ENCODE measurements at places on chromosomes 4 and X.

GRCh38 chr4:127778102-127778501, 4.0 kb upstream of the HSPA4L start:
- DNase-seq: peak; percentile 16

GRCh38 chrX:151082077-151082948, 94.1 kb upstream of the GPR50 start:
- DNase-seq: peak; percentile 64

DNA sequence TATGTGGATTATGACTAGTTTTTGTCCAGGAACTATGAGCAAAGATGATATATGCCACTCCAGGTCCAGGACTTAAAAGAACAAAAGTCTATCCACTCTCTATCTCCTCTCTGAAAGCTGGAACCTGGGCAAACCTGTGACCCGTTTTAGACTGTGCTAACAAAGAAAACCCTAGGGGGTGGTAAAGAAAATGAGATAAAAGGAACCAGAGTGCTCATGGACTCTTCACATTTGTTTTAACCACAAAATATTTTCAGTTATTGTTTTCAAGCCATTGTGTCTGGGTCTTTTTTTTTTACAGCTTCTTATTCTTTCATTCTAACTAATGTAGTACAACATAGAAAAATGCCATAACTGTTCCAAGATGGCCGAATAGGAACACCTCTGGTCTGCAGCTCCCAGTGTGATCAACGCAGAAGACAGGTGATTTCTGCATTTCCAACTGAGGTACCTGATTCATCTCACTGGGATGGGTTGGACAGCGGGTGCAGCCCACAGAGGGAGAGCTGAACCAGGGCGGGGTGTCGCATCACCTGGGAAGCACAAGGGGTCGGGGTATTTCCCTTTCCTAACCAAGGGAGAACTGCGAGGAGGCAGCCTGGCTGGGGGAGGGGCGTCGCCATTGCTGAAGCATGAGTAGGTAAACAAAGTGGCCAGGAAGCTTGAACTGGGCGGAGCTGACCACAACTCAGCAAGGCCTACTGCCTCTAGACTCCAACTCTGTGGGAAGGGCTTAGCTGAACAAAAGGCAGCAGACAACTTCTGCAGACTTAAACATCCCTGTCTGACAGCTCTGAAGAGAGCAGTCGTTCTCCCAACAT, 45.1 kb downstream of the CHM start:
- no peak for DNase-seq

DNA sequence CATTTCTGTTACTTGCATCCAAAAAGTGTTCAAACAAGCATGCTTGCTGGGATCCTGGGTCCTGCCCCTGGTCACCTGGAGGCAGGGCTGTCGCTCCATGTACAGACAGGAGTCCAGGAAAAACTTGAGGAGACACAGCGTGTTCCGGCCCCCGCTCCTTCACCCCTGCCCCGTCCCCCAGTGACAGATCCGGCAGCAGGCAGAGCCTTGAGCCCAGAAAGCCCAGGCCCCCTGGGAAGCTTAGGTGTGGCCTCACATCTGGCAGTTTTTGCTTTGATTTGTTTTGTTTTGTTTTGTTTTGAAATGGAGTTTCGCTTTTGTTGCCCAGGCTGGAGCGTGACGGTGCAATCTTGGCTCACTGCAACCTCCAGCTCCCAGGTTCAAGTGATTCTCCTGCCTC, 67.0 kb downstream of the TRMT44 start:
- DNase-seq: no peak

DNA sequence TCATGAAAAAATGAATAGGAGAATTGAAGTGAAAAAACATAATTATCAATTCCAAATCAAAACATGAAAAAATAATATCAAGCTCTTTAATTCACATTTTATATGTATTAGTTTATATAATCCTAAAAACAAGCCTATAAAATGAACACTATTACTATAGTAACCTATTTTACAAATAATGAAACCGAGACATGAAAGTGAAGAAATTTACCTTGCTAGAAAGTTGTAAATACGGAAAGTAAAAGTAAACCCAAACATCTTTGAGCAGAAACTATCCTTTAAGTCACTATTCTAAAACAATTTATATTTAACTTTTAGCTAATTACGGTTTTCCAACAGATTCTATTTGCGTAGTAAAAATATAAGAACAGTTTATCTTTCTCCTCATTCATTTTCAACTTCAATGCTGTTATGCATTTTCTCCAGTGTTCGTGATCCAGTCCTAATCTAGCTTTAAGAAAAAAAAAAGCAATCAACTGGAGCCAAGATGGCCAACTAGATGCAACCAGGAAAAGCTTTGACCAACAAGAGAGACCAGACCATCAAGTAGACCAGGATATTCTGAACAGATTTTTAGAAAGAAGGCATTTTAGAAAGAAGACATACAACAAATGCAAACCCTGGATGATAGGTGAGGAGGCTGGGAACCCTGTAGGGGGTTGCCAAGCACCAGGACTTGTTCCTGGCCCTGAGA, 67.0 kb downstream of the DDX53 start:
- DNase-seq: no peak

DNA sequence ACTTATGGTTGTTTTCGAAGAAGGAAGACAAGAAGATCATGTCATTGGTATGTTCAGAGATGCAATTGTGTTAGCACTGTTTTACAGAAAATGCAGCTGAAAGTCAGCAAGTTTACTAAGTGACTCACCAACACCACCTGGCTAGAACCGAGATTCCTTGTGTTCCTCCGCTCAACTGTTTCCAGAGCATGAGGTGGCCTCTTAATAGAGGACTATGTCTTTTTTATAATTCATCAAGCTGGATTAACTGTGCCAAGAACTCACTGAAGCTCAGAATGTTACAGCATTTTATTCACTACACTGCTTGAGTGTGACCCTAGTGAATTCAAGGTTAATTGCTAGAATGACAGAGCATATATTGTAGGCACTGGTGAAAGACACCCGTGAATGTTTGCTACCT, 1573.5 kb upstream of the TENM3 start:
- DNase-seq: no peak

DNA sequence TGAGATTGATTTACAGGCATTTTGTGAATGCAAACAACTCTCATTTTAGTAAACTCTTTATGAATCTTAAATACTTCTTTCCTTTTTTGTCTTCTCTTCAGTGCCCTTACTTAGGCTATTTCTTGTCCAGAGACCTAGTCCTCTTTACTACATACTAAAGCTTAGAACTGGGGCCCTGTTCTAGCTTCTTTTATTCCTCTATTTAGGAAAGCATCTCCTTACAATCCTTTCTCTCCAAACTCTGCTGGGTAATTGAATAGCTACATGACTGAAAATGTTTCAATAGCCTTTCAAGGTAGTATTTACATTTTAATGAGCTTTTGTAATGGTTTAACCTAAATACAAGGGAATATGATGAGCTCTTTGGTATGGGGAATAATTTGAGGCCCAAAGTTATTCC, 1701.5 kb upstream of the TENM3 start:
- DNase-seq: no peak

DNA sequence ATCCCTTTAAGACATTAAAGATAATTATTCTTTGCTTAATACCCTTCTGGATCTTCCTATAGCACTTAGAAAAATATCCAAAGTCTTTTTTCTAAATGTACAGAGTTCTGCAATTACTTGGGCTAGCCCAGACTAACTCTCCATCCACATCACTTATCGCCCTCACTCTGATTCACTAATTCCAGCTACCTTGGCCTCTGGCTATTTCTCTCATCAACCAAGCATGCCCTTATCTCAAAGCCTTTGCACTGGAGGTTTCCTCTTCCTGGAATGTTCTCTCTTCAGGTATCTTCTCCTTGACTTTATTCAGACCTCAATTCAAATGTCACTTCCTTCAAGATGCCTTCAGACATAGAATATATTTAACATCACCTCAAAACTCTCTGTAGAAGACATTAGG, 345.1 kb upstream of the SMIM31 start:
- no peak for DNase-seq

DNA sequence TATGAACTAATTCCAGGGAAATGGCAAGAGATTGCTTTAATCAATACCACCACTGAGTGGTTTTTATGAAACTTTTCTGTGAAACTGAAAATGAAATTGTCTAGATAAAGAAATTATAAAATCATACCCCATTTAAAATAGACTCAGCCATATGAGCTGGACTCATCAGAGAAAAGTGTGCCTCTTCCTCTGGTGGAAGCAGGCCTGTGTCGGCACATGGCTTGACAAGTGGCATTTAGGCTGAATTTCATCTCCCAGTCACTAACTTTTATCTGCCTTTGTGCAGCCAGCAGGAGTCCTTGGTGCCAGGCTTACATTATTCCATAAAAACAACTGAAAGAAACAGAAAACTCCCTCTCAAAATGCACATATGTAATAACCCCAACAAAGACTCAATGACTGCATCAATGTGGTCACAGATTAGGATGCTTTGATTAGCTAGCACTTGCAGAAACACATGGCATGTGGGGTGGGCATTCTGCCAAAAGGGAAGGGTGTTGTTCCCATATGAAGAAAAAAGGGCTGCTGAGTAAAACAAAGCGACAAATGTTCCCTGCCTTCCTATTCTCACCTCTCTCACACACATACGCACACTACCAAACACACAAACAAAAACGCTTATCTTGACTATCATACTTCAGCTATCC, 232.3 kb downstream of the PABPC4L start:
- DNase-seq: peak; percentile 74

DNA sequence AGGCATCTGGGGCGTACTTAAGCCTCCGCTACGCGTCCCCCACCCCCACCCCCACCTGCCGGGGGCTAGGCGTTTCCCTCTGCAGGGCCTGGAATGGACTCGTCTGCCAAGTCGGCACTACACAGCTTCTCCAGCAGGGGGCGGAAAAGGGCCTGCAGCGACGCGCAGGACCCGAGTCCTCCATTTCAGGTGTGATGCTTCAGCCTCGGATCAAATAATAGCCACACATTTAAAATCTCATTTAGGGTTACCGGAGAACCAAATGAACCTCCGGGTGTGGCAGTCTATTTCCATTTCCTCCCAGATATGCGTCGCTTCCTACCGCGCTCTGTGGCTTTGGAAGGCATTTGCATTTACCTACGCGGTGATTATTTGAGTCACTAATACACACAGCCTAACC, 2.9 kb downstream of the PAK3 start:
- DNase-seq: peak; percentile 63

GRCh38 chrX:110066488-110067225, 63.7 kb downstream of the TMEM164 start:
- DNase-seq: no peak

- DNase-seq: peak; percentile 25
These were observed 32.6 kb upstream of the NKX6-1 start for GRCh38 chr4:84531689-84532088.

GRCh38 chrX:32599156-32599555, 612.2 kb downstream of the DMD start:
- no peak for DNase-seq

DNA sequence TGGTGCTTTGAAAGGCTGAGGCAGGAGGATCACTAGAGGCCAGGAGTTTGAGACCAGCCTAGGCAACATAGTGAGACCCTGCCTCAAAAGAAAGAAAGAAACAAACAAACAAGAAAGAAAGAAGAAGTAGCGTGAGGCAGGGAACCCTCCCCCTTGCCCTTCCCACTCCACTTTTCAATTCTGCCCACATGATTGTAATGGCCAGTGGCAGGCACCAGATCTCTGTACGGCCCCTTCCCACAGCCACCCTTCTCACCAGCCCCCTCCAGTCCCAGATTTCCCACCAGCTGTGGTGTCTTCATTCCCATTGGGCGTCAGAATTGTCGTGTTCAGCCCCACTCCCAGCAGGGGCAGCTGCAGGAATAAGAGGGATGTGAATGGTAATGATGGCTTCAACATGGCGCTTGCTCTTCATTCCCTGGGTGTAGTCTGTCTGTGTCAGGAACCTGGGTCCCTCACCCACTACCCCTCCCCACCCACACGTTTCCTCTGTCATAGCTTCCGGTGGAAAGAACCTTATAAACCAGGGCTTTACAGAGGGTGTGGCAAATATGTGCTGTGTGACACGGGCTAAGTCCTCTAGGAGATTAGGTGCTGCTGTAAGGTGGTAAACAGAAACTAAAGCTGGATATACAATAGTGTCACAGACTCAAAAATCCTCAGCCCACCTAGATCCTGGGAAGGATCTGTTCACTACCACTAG, at the start of gene IL2RG:
TSS of gene IL2RG (minus strand) at position 437 of the 703 bp plus-strand sequence. CDS start at position 399, 38 bp downstream.
- DNase-seq: no peak

- DNase-seq: no peak
These were observed 244.8 kb upstream of the NEIL3 start for GRCh38 chr4:177064729-177065394.

- DNase-seq: no peak
These were observed 102.0 kb downstream of the TSPAN5 start for GRCh38 chr4:98556451-98556850.

DNA sequence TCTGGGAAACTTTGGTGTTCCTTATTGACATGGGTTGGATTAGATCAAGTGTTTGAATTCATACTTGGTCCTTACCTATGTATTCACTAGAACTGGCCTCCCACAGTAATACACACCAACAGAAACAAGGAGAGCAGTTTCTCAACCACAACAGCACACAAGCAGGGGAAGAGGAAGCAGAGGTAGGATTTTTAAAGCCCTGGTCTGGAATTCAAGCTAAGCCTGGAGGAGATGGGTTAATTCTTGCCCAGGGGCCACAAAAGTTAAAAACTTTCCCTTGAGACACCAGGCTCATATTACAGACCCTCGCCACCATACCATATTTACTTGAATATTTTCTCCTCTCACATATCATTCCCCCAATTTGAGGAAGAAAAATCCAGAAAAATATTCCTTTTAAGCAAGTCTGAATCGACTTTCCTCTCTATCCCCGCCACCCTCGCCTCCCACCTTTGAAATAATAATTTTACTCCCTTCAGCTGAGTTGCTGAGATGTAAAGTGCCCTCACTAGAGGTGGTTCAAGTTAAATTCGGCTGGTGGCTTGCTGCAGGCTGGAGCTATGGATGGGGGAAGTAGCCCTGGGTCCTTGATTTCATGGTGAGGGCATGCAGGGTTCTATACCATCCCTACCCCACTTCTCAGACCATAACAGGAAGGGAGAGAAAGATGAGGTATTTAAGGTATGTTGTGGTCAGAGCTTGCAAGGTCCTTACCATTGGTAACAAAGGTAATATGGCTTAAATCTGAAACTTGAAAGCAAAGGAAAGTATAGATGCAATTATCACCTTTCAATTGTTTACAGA, 440.2 kb downstream of the INPP4B start:
- no peak for DNase-seq

DNA sequence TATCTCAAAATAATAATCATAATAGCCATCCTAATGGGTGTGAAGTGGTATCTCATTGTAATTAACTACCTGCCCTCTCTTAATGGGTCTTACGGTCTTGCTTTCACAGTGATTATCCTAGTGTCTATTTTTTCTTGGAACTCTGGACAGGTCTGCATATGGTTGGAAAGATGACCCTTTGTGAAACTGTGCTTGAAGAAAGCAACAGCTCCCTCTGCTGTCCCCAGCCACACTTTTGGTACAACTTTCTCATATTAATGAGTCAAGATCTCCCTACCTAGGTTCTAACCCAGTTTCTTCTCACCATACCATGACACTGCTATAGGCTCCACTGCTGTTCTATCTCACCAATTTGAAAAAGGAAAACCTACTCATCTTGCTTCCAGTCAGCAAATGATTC, 2.4 kb downstream of the TFDP3 start:
- peak; percentile 6 for DNase-seq

DNA sequence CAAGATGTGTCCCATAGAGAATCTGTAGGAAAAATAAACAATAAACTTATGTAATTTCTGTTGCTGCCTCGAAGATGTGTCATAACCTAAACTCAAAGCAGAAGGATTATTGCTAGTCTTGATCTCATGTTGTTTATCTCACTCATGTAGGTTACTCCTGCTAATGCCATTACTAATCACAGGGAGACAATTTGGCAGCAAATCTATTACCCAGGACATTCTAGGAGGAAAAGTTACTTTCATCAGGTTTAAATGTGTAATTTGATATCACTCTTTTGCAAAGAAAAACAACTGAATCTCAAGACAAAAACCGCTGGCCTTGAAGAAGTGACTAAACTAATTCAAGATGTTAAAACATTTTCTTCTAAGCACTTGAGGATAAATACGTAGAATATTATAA, 34.0 kb downstream of the LDOC1 start:
- no peak for DNase-seq

All from BE2C (cell line).